ENCODE measurements at places on chromosomes 5 and 9.

DNA sequence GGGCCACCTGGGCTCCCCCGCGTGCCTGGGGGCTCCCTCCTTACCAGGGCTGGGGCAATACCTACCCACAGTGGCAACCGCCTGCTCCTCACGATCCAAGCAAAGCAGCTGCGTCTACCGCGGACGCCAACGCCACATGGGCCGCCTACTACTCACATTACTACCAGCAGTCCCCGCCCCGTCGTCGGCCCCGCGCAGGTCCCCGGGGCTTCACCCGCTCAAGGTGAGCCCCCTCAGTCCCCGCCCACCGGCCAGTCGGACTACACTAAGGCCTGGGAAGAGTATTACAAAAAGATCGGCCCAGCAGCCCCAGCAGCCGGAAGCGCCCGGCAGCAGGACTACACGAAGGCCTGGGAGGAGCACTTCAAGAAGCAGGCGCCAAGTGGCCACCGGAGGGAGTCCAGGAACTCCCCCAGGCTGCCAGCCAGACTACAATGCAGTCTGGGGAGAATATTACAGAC lies 106.0 kb upstream of the MTAP start:
- no peak for DNase-seq

DNA sequence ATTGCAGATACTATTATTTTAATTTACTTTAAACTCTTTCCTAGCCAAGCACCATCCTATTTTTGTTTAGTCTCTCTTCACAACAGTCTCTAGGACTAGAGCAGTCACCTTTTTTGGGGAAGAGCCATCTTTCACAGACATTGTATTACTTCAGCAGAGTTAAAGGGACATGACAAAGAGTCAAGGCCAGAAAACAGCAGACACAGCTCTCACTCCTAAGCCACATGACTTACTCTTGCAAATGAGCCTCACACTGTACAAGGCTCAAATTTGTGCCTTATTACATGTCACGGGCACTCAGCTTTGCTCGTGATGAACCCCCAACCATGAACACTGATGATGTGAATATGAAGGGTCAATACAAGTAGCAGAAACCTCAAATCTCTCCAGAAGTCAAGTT lies 104.3 kb downstream of the ZNF608 start:
- no peak for DNase-seq

DNA sequence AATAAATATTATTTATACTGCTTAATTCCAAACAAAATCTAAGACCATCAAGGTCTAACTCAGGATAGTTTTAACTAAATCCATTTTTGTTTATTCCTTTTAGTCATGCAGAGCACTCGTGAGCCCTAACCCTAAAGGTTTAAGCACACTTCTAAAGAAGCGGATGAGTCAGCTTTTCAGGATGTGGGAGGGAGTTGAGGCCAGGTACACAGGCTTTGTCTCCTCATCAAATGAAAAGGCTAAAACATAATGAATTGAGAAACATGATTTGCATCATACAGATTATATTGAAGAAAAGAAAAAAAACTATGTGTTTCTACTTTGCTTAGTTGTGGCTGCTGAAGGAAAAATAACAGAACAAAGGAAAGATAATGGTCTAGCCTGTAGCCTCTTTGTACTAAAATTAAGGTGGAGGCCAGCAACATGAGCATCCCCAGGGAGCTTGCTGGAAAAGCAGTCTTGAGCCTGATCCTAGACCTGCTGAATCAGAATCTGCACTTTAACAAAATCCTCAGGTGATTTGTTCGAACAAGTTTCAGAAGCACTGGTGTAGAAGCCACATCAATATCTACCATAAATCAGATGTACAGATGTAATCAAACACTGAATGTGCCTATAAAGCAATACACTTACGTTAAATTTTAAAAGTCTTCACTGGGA lies 21.1 kb upstream of the ISCA1 start:
- DNase-seq, result no peak

DNA sequence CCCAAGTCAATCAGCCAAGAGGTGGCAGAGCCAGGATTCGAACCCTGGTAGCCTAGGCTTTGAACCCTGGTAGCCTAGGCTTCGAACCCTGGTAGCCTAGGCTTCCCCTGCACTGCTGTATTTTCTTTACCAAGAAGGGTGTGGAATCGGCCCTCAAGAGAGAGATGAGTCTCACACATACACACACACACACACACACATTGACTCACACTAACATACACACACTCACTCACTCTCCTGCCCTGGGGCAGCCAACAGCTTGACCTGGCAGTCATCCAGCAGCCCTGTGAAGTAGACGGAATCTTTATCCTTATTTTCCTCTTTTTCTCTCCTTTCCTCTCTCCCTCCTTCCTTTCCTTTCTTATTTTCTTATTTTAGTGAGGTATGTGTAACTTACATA lies 55.4 kb upstream of the RPL26L1 start:
- no peak for DNase-seq

- DNase-seq, result no peak
These were observed 2.1 kb upstream of the SIT1 start for GRCh38 chr9:35652829-35653209.

DNA sequence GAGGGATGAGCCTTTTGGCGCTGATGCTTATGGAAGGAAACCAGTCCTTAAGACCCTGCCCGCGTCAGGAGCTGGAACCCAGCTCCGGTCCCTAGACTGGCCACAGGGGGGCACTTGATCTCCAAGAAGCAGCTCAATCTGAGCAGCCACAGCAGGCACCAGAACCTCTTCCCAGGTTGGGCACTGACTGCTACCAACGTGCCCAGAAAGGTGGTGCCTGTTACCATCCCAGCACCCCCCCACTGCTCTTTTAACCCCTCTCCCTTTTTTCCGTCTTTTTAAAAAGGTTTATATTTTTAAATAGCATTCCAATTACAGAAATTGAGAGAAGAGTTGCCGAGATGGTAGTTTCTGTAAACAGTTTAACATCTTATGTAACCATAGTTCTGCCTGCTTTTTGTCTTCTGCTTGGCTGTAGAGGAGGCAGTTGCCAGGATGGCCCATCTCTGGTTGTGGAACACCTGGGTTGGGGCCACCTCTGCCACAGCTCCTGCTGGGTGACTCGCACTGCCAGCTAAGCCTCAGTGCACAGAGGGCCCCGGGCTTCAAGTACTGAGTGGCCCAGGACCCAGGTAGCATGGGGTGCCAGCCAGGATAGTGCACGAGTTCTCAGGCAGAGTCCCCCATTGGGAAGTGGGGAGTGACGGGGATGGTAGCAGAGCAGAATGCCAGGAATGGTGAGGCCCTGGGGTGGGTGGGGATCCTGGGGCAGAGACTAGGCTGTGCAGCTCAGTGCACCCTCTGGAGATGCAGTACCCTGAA lies 62.8 kb downstream of the PFDN1 start:
- no peak for DNase-seq

- DNase-seq, result no peak
These were observed 20.8 kb upstream of the DOLPP1 start for GRCh38 chr9:129059796-129060785.

GRCh38 chr5:14574096-14574495 lies 7.5 kb upstream of the OTULINL start:
- no peak for DNase-seq

- no peak for DNase-seq
These were observed 46.2 kb downstream of the RECK start for GRCh38 chr9:36082931-36083330.

DNA sequence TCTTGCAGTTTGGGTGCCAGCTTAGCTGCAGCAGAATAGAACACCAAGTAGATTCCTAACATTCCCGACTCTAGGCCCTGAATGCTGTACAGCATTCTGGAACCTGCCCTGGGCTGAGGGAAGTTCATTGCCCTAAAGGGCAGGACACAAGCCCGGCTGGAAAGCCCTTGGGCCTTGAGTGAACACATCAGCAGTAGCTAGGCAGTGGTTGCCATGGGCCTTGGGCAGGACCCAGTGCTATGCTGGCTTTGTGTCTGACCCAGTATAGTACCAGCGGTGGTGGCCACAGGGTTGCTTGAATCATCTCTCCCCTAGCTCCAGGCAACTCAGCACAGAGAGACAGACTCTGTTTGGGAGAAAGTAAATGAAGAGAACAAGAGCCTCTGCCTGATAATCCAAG lies 137.8 kb downstream of the AGTPBP1 start:
- no peak for DNase-seq
